ENCODE measurements at places on chromosomes 12 and 14.

DNA sequence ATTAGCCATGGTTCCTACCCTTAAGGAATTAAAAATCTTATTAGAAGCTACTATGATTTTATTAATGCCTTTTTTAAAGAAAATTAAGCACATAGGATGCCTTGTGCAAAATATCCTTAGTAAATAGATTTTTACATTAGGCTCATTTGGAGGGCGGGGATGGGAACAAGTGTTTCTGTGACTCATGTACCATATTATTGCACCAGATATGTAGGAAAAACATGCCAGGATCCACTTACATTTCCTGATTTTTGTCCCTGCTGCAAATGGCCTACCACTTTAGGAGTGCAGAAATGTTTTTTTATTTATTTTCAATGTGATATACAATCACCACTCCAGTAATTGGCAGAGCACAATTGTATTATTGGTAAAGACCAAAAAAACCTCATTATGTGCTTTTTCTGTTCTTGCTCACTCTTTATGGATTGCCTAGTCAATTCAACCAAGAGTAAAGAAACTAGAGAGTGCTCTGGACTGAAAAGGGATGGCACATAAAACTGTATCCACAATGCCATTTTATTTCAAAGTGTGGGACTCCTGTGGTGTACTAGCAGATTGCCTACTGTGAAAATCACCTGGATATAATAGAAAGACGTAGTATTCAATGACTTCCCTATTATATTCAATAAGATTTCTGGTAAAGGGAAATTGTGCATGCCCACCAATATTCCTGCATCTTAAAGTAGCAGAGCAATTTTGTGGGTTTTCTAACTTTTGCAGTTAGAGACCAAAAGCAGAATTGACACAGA lies 86.9 kb downstream of the ANO6 start:
- no peak for DNase-seq

DNA sequence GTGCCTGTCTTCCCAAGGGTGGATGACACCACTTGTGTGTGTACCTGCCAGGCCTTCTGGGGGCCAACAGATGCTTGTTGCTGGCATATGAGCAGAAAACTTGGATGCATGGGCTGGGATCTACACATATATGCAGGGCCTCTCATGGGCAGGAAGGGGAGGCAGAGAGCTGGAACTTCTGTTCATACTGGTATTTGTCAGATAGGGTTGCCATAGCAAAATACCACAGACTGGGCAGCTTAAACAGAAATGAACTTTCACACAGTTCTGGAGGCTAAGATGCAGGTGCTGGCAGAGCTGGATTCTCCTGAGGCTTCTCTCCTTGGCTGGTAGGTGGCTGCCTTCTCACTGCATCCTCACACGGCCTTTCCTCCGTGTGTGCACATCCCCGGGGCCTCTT lies 121.8 kb downstream of the SUDS3 start:
- no peak for DNase-seq

- no peak for DNase-seq
These were observed 496.8 kb upstream of the SOX5 start for GRCh38 chr12:24446287-24446686.

- no peak for DNase-seq
These were observed 131.2 kb downstream of the EML1 start for GRCh38 chr14:99924379-99924778.

GRCh38 chr14:82528016-82528415 lies 994.4 kb upstream of the SEL1L start:
- DNase-seq: no peak

DNA sequence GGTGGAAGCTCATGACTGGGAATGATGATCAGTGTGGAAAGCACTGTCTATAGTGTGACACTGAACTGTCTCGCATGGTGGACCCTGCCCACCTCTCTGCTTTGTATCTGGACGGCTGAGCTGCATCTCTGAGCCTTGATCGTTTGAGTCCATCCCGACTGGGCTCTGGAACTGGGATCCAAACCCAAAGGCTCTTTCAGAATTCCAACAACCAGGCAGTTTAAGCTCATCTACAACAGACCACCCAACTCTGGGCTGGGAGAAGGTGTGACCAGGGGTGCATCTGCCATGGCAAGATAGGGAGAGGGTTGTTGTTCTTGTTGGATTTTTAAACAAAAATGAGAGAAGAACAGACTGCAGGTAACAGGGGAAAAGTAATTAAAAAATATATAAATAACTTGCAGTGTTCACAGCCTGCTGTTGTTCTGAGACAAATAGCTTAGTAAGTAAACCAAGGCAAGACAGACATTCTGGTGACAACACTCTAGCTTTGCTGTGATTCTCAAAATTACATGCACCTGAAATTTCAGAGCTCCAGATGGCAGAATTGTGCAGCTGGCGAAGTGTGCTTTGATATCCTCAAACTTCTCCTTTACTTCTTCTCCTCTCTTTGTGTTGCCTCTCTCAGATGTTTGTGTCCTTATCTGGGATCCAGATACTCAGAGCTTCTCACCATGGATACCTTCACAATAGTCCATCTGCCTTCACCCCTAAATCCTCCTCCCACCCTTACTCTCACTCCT lies 209.6 kb downstream of the EMP1 start:
- no peak for DNase-seq

DNA sequence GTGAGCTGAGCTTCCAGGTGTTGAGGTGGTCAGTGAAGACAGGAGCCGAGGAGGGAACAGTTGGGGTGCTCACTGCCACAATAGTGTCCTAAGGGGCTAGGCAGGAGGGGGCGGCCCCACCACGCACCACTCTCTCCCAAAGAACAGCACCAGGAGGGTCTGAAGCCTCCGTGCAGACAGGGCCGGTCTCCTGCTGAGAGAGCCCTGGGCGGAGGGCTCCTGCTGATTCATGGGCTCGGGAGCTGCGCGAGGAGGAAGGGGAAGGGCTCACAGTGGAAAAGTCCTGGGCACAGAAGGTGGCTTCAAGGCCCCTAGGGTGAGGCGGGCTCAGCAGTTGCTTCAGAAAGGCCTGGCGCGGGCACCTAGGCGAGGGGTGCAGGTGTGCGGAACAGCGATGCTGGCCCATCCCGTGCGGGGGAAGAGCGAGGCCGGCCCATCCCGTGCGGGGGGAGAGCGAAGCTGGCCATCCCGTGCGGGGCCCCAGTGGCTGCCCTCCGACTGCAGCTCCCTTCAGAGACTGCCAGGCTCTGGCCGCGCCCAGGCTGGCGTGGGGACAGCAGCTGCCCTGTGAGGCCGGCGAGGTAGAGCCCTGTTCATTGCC lies 176.7 kb downstream of the ADGRD1 start:
- DNase-seq: no peak

- DNase-seq: no peak
These were observed 14.3 kb downstream of the MCRS1 start for GRCh38 chr12:49553512-49554088.

DNA sequence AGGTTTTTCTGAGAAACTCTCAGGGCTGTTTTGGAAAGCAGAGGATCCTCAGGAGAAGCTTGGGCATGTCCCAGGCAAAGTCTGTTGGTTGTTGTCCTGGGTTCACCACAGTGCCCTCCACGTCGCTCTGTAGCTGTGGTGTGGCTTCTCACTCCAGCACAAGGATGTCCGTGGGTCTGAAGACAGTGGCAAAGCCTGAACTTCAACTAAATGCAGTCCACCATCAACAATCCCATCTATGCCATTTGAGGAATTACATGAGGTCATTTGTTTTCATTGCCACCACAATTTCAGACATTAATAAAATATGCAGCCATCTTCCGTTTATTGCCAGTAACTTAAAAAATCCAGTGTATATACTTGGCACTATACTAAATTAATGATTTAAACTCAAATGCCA lies 272.1 kb downstream of the LRIG3 start:
- no peak for DNase-seq

GRCh38 chr14:22664261-22664660 lies 20.1 kb upstream of the OR6J1 start:
- DNase-seq: no peak
